Renal cortical epithelial cell (primary cell): ENCODE measurements at places on chromosomes 16 and 17.
A peak's percentile ranks its signal among the peaks of the same experiment; 100 is the strongest.

DNA sequence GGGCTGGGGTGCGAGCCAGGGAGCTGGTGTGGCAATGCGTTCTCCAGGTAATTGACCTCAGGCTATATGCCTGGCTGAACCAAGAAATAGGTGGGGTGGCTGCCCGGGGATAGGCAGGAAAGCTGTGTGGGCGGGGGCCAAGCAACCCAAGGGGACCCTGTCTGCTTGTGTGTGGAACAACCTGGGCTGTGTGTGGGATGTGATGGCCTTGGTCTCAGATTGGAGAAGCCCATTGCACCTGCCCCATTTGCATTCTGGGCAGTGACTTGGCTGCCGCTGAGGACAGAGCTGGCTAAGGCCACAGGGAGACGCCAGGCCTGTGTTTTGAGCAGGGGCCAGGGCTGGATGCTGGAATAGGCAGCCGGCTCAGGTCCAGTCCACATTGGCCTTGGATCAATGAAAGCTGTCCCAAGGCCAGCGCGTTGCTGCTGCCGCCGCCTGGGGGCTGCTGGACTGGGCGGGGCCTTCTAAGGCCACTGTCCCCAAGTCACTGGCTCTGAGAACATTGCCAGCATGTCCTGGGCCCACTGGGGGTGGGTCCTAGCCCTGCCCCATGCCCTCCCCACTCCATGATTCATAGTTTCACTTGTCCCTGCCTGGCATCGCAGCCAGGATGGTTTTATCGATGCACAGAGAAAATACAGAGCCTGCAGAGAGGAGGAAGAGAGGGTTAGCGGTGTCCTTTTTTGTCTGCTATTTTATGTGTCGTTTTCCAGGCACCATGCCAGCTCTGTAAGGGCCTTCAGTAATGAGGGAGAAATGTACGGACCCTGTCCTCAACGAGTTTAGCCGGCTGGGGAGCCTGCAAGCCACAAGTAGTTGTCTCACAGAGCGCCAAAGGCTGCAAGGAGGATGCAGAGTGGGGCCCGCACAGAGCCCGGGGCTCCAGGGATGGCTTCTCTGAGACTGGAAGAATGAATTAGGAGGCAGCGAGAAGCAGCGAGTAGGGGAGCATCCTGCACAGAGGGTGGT, 43.9 kb downstream of the NKD1 start:
- DNase-seq = no peak

GRCh38 chr17:41131979-41132378, 8.0 kb upstream of the KRTAP4-12 start:
- DNase-seq = peak; percentile 57

- DNase-seq = no peak
These were observed 5.1 kb downstream of the RHBDF1 start for GRCh38 chr16:67183-67791.

DNA sequence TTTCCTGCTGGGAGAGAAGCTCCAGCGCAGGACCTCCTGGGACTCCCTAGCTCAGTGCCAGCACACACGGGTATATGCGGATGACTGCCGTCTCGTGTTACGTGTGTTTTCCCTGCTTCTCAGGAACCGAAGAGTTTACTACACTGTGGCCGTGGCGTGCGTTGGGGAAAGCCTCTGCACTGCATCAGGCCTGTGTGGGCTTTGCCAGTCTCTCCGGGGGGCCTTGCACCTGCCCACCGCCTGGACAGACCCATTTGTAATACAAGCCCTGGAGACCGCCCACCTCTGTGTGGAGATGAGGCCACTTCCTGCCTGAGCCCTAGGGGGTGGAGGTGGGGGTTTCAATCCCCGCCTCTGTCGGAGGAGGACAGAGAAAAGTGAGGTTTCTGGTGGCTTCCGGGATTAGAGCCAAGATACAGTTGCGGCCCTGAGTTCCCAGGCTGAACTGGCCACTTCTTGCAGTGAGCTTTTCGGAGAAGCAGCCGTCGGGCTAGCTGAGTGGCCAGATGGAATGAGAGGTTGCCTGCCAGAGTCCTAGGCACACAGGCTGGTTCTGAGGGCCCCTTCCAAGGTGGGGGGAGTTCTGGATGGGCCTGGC, 43.4 kb upstream of the GSE1 start:
- DNase-seq = peak; percentile 80

DNA sequence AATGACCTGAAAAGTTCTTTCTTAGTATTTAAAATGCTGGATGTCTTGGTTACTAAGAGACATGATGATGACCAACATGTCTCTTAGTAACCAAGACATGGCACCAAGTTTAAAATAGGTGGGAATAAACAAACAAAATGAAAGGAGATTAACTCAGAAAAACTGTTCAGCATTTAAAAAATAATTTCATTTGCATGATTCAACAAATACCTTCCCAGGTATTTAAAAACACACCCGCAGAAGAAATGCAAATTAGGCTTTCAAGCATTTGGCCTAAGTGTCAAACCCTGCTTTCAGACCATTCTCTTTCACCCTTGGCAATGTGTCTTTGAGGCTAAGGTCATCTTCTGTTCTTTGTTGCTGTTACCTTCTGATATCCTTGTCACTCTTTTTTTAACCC, 91.4 kb upstream of the CORO6 start:
- DNase-seq = peak; percentile 58

- DNase-seq = no peak
These were observed 49.9 kb upstream of the CDR2 start for GRCh38 chr16:22424161-22424937.

- DNase-seq = no peak
These were observed 319.3 kb downstream of the RBFOX1 start for GRCh38 chr16:7651803-7652570.

DNA sequence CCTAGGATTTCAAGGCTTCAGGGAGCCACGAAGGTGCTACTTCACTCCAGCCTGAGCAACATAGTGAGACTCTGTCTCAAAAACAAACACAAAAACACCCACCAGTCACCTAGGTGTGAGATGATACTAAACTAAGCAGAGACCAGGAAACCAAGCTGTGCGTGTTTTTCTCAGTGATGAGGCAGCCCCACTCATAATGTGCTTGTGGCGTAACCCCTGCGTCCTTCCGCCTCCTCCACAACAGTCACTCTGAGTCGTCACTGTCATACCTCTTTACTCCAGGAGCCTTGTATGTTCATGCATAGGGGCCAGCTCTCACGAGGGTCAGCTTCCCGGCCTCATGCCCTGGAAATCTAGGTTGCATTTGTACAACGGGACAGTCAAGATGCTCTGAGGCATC, 31.1 kb upstream of the SLC47A1 start:
- no peak for DNase-seq

DNA sequence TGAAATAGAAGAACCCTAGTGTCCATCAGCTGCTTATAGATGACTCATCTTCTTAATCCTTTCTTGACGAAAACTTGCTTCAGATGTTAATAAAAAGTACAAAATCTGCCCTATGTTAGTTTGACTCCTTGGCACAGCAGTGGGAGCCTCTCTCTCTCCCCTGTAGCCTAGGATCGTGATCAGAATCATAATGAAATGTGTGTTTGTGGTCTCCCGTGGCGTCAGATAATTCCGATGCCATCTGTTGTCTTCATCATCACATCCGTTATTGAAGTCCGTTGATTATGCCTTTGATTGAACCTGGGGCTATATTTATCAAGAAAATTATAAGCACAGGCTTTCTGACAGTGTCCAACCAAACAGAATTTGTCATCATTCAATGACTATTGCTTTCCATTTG, 102.5 kb downstream of the BMERB1 start:
- no peak for DNase-seq

- no peak for DNase-seq
These were observed 29.9 kb upstream of the PRM1 start for GRCh38 chr16:11310997-11311561.

GRCh38 chr17:76671912-76672262, 28.3 kb upstream of the ST6GALNAC1 start:
- no peak for DNase-seq

GRCh38 chr17:69142175-69142802, 594 bp upstream of the ABCA6 start:
- DNase-seq = peak; percentile 23

DNA sequence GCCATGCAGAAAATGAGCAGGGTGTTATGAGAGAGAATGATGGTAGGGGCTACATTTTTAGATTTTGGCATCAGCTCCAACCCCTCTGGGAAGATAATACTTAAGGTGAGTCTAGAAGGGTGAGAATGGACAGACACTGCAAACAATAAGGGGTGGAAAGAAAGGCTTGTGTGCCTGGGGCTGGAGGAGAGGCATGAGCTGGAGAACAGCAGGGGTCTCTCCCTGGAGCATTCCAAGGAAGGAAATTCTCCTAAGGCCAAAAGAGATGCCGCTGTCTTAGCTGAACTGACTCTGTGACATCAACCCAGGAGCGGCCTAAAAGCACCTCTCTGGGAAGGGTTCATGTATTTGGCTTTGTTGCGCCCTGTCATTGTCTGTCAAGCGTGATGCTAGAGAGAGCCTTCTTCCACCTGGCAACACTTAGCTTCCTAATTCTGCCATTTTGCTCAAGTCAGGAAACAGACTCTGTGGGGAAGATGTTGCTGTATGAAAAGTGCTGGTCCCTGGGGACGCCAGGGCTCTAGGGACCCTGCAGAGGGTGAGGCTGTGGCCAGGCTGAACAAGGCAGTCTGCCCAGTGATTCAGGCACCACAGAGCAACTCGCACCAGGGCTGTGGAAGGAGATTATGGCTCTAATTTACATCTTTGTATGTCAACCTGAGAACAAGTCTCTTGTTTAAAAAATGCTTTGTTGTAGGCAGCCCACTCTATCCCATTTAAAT, 225.7 kb downstream of the CBLN1 start:
- DNase-seq = no peak

DNA sequence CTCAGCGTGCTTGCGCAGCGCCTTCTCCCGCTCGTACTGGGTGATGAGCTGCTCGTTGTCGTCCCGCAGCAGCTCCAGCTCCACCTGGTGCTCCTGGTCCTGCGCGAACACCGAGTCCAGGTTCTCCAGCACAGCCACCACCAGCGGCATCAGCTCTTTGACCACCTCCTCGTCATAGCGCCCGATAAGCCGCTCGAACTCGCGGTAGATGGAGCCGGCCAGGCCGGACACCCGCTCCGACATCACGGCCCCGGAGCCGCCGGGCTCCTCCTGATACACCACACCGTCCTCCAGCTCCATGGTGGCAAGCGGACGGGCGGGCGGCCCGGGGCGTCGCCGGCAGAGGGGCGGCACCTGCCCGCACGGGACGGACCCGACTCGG, 320 bp downstream of the SPAG9 start:
- DNase-seq = peak; percentile 9

- no peak for DNase-seq
These were observed 42.2 kb downstream of the ATP2C2 start for GRCh38 chr16:84410361-84411138.

GRCh38 chr17:30997842-30998241, 27.0 kb downstream of the RNF135 start:
- DNase-seq = no peak

GRCh38 chr16:73732681-73733080, 563.9 kb upstream of the PSMD7 start:
- DNase-seq = no peak

DNA sequence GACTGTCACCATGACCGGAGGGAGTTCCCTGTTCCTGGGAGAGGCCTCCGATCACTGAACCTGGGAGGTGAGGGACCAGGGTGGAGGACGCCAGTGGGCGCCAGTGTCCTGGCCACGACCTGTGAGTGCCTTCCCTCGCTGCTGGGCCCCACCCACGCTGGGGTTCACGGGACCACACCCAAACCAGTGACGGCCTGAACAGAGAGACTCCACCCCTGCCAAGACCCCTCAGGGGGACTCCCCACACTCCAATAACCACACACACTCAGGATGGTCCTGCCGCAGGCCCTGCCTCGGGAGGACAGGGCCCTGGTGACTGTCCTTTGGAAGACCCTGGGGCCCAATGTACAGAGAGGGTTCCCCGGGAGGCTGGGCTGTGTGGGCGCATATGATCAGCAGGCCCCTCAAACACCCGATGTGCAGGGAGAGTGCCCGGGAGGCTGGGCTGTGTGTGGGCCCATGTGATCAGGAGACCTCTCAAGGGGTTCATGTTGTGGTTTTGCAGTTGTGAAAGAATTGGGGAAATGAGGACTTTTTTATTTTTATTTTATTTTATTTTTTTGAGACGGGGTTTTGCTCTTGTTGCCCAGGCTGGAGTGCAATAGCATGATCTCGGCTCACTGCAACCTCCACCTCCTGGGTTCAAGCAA, 26.6 kb downstream of the TPSD1 start:
- DNase-seq = no peak

DNA sequence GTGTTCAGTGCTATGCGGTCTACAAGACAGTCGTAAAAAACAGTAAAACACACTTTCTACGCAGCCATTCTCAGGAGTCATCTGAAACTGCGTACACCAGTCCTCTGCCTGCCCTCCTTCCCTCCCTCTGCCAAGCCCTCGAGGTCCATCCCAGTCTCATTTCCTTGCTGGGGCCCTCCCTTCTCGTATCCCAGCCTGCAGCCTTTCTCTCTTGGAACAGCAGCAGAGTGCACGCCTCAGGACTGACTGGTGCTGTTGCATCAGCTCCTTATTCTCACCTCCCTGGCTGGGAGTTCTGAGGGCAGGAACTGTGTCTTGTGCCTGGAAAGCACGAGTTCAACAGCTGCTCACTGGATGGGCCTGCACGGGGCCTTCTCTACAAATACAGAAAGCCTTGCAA, 12.5 kb downstream of the FAHD1 start:
- DNase-seq = peak; percentile 36

DNA sequence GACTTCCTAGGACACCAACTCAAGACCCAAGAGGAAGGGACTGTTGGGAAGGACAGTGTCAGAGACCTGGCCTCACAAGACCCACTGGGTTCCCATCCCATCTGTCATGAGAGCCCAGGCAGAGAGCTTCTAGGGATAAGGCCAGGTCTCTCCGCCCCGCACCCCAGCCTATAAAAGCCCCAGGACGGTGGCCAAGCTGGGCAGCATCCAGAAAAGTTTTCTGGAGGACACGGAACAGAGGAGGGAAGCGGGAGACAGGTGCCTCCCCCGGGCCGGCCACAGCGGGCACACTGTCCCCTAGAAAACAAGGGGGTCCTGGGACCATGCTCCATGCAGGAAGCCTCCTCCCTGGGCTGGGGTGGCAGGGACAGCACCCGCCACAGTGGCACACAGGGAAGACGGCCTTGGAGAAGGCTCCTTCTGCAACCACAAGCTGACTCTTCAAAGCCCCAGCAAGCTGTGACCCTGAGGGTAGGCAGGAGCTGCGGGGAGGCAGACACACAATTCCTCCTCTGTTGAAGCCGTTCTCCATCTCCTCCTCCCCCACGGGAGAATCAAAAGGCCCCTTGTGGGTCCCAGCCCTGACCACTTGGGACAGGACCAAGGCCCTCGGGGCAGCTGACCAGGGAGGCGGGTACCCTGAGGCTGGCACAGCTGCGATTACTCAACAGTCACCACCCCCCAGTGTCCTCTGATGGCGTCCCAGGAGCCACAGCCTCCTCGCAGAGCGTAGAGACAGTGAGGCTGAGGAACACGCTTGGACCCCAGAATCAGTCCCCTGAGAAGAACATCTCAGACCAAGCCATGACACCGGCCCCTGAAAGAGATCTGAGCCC, 26.1 kb downstream of the TRPV3 start:
- no peak for DNase-seq
